ENCODE measurements at places on chromosomes 2 and 18.

DNA sequence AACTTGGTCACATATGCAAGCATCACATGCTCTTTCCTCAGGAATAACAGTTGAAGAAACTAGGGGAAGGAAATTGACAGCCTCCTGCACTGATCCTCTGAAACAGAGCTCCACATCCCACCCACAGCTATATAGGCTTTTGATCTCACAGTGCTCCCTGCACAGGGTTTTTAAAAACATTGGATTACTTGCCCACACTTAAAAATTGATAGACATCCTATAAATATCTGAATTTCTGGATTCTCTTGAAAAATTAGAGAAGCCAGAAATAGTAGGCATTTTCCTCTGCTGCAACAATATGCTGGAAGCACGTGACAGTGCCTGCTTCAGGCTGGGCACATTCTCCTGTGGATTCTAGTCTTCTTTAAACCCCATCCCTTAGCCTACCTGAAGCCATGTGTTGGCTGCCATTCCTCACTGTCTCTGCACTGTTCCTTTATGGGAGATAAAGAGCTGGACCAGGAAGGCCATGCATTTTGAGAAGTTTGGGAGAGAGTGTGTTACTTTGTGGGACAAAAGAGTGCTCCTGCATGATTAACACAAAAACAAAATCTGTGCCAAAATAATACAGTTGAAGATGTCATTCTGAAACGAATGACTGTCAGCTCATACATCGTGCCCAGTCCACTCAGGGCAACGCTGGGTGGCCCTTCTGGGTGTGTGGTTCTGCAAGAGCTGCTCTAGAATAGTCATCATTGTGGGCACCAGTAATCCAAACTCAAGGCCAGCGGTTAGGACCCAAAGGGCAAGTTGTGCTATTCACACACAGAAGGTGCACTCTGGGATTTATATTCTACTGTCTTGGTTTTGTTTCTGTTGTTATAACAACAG is 59.8 kb downstream of the GYPC start:
- no peak for DNase-seq

DNA sequence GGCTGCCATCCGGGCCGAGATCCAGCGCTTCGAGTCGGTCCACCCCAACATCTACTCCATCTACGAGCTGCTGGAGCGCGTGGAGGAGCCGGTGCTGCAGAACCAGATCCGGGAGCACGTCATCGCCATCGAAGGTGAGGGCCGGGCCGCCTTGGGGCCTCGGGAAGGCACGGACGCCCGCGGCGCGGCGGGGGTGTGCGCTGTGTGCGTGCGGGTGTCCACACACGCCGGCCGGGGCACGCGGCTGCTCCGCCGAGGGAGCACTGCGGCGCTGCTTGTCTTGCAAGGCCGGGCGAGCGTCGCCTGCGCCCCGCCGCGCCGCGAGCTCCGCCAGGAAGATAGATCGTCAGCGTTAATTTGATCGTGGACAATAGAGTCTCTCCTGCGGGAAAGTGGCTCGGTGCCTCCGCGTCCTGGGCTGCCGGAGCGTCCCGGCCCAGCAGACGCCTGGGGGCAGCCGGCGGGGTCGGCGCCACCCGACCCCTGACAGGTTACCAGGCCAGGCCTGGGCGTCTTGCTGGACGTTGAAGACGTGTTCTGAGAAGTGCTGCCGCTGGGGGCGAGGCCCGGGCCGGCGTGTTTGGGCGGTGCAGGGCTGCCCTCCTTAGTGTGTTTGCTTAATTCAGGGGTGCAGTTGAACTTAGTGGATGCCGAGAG is 1.0 kb downstream of the AGAP1 start:
- no peak for DNase-seq

GRCh38 chr2:79235135-79235534 is 75.6 kb upstream of the REG3A start:
- no peak for DNase-seq

- DNase-seq: no peak
Measured at GRCh38 chr2:138276339-138276738, 225.2 kb upstream of the SPOPL start.

DNA sequence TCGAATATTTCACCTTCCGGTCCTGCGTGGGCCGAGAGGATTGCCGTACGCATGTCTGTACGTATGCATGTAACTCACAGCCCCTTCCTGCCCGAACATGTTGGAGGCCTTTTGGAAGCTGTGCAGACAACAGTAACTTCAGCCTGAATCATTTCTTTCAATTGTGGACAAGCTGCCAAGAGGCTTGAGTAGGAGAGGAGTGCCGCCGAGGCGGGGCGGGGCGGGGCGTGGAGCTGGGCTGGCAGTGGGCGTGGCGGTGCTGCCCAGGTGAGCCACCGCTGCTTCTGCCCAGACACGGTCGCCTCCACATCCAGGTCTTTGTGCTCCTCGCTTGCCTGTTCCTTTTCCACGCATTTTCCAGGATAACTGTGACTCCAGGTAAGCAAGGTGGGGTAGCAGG is at the start of gene SERPINB5:
SERPINB5 (plus strand) TSS at position 291 of the 400 bp plus-strand sequence. CDS start 7,471 bp downstream, outside the sequence.
- no peak for DNase-seq

GRCh38 chr2:173436088-173436487 is 81.4 kb downstream of the CDCA7 start:
- DNase-seq: no peak
